H9 (cell line): ENCODE measurements at places on chromosomes 1 and 21. TPM values are rescaled to one million over a fixed set of nuclear protein-coding genes. Genes with fewer than 3 reads are reported as not detected.

The RIPK4 gene
- 2.9 and 3.6 TPM in 2 replicates for total RNA-seq

GRCh38 chr1:234730475-234730769 is 120.4 kb upstream of the IRF2BP2 start:
- H3K27me3 ChIP-seq: no peaks in the 10 kb centered on the region
- no peak overlapping the region for H3K27ac ChIP-seq
- H3K4me1 ChIP-seq: peaks cover 4% of the 10 kb centered on the region; the same call in 1 of the 2 replicates
- no peak for DNase-seq

The KCND3 gene
- 0.15 TPM in 2 replicates for total RNA-seq

The UCHL5 gene
- total RNA-seq: 40.9 and 42.1 TPM in 2 replicates

DNA sequence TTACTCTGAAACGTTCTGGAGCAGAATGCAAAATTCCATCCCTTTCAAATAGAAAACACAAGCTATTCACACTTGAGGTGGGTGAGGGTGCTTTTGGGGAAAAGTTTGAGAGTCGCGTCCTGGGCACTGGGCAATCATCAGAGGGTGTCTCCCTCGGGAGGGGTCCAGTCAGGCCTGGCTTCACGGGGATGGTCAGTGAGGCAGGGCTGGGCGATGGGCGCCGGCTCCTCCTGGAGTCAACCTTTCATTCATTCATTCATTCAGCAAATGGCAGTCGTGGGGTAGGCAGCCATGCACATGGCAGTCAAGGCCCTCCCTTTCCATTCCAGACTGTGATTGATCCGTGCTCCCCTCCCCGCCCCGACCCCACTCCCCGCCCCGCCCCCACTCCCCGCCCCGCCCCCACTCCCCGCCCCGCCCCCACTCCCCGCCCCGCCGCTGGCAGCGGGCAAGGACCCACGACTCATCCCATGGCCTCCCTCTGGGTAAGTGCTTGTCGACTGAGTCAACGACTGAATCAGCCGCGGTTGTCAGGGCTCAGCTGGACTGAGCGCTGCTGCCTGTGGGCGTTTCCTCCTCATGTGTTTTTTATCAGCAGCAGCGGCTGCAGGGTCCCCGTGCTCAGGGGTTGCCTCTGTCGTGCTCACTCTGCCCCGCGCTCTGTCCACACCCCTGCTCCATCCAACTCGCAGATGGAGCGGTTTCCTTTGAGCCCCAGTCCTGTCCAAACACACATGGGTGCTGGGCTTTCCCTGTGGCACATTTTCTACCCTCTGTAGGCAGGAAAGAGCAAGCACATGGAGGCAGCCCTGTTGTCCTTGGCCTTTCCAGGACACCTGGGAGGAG is 12.5 kb upstream of the SPSB1 start:
- H3K36me3 ChIP-seq: no peaks in the 10 kb centered on the region
- no peaks in the 10 kb centered on the region for H3K27me3 ChIP-seq
- H3K27ac ChIP-seq: no peak overlapping the region
- no peaks in the 10 kb centered on the region; the same call in 1 of the 2 replicates for H3K4me1 ChIP-seq
- peak; percentile 61 for DNase-seq

DNA sequence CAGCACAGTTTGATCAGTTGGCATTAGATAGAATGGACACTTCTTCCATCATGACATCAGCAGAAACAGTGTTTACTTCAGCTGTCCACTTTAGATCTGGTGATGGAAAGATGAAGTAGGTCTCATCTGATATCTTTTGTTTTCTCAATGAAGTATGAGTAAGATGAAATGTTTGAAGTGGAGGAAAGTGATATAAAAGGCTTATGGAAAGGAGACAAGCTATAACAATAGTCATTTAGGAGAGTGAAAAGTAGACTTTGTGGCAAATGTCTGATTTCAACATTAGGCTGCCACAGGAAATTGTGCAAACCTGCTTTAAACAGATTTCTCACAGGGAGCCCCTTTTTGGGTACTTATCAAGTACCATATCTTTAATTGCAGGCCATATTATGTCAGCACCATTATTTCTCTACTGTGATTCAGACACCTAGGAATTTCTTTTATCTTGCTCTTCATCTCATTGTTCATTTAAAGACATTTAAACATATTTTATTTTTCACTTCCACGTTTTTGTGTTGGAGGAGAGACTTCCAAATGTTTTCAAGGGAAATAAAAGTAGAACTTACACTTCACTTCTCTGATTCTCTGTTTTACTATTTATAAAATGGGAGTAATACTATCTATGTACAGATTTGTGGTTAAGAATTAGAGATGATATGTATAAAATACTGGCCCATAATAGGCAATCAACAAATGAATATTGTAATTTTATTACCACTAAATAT is 18.1 kb downstream of the PDC start:
- no peaks in the 10 kb centered on the region for H3K27me3 ChIP-seq
- H3K27ac ChIP-seq: no peak overlapping the region
- no peak overlapping the region for H3K4me3 ChIP-seq
- no peak for DNase-seq

GRCh38 chr1:98325646-98326440 is 335.7 kb upstream of the SNX7 start:
- no peak for DNase-seq
- H3K4me1 ChIP-seq: no peaks in the 10 kb centered on the region
- no peaks in the 10 kb centered on the region for H3K27me3 ChIP-seq
- H3K27ac ChIP-seq: no peak overlapping the region
- H3K36me3 ChIP-seq: no peaks in the 10 kb centered on the region

DNA sequence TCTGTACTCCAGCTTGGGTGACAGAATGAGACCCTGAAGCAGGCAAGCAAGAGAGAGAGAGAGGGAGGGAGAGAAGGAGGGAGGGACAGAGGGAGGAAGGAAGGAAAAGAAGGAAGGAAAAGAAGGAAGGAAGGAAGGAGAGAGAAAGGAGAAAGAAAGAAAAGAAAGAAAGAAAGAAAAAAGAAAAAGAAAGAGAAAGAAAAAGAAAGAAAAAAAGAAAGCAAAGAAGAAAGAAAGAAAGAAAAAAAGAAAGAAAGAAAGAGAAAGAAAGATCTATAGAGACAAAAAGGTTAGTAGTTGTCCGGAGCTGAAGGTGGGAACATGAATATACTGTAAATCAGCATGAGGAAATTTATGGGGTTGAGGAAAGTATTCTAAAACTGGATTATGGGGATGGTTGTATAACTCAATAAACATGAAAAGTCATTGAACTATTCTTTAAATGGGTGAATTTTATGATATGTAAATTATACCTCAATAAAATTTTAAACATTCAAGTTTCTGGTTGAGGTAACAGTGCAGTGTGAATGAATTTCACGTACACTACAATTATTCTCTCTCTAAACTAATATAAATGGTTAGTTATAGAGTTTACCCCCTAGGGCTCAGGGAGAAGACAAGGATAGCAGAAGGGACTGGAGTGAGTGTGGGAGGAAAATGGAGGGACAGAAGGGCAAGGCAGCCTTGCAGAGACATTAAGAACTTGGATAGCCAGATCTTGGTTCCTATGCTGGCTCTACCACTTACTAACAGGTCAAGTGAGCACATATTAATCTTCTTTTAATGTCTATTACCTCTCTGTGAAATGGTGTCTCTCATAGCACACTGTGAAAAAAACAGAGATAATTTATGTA is 24.8 kb upstream of the SERTAD4 start:
- no peaks in the 10 kb centered on the region for H3K27me3 ChIP-seq
- DNase-seq: no peak
- no peaks in the 10 kb centered on the region for H3K36me3 ChIP-seq

The CD1D gene
- total RNA-seq: 0.98 and 1.3 TPM in 2 replicates

The CSF1 gene
- 2.3 and 3.2 TPM in 2 replicates for total RNA-seq

The FLG2 gene
- total RNA-seq: not detected in 2 replicates

The SHISA4 gene
- 6.3 and 8.1 TPM in 2 replicates for total RNA-seq
